ENCODE measurements at places on chromosomes 1 and 21.

- DNase-seq: no peak
These were observed 32.9 kb upstream of the UTS2 start for GRCh38 chr1:7885513-7886404.

DNA sequence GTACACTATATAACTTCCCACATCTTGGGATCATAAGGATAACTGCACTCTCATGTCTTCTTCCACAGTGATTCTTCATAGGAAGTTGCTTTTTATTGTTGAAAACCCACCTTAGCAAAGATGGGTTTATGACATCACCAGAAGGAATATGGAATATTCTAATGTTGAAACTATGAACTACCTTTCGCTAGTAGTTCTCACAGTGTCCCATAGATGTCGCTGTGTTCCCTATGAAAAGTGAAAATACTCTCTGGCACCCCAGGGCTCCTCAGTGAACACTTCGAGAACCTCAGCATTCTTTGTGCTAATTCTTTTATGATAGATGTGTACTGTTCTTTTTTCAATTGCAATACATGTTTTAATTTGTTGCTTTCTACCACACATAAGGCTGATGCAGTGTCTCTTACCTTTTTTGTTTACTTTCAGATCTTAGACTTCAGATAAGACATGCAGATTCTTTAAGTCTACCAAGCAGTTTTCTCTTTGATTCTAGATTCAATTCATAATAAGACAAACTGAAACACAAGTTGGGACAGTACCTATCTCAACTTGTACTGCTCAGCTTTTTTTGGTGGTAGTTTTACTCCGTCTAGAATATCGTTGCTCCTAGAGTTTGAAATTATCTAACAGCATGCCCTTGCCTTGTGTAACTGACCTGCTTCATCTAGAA is 90.8 kb downstream of the GTF2B start:
- DNase-seq: peak; percentile 21

- no peak for DNase-seq
These were observed 423.7 kb downstream of the SMYD3 start for GRCh38 chr1:246083416-246083815.

- DNase-seq: no peak
These were observed 26.6 kb downstream of the ATF3 start for GRCh38 chr1:212635141-212635631.

- DNase-seq: no peak
These were observed 61.5 kb upstream of the RAB4A start for GRCh38 chr1:229209386-229209785.

DNA sequence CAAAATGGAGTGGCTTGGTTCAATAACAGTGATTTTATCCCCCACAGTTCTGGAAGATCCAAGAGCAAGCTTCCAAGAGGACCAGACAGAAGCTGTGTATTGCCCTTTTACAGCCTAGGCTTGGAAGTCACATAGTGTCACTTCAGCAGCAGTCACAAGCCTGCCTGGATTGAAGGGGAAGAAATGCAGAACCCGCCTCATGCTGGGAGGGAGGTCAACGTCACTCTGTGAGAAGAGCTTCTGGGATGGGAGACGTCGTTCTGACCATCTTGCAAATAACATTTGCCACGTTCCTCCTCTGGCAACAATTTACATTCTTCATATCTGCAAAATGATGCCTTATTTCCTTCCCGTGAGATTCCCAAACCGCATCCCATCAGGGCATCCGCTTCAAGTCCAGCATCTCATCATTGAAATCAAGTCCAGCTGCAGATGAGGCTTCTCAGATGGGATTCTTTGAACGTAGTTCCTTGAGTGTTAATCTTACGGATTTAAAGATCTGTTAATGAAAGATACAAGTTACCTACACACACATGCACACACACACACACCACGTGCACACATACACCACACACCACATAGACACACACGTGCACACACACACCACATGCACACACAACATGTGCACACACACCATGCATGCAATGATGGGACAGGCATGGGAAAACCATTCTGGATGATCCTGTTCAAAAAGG is 23.9 kb upstream of the KIF1B start:
- DNase-seq: no peak

DNA sequence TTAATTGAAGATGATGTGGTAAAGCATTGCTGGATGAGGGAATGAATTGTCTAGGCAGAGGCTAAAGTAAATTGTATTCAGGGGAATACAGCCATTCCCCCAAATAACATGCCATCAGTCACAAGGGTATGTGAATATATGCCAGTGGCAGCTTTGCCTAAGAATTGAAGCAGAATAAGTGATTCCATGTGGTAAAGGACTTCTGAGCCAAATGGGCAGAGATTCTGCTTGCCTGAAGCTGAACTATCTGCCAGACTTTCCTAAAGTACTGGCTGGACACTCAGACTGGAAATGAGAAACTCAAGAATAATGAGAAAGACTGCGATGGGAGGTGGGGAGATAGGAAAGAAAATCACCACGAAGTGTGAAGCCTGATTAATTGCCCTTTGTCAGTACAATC is 2.4 kb downstream of the LIX1L start:
- no peak for DNase-seq

DNA sequence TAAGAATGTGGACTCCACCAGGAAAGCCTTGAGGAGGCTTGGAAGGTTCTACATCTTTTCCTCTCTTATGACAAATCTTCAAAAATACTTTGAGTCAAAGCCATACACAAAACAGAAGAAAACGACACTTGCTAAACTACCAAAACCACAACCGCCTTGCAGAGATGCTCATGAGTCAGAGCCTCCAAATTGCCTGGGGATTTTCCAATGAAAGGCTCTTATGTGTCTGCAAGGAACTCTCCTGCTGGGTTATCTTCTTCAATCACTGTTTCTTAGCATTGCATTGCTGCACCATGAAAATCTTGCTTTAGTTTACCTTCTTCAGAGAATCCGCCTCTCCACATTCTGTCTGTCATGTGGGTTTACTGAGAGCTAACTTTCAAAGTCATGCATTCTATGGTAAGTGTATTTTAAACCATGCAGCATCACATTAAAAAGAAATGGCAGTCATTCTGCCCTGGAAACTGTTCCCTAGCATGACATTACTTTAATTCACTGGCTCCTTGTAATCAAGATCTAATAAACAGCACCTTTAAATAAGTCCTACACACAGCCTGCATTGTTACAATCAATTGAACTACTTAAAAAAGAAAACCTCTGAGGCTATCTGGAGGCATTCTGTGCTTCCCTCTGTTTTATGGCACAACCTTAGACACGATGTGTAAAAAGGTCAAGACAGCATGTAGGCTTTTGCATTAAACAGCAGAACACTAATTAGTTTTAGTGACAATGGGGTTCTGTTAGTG is 210.0 kb upstream of the FOXD3 start:
- peak; percentile 99 for DNase-seq

- DNase-seq: no peak
These were observed 13.6 kb downstream of the IGSF21 start for GRCh38 chr1:18121072-18121820.

GRCh38 chr1:6904476-6905170 is 119.4 kb downstream of the CAMTA1 start:
- no peak for DNase-seq
